Ammon's horn (tissue), 1 donor: ENCODE measurements at places on chromosomes 7 and 10.

GRCh38 chr7:44155191-44156185 is 14.4 kb upstream of the MYL7 start:
- DNase-seq, result peak; percentile 68

GRCh38 chr7:91556956-91557650 is 292.9 kb downstream of the FZD1 start:
- DNase-seq, result no peak

GRCh38 chr7:142436601-142437000 is 178.7 kb upstream of the PRSS58 start:
- DNase-seq, result no peak

GRCh38 chr7:137846827-137847567 is at the start of gene DGKI:
Gene DGKI, minus strand, starts transcription at chr7:137846974.
- peak; percentile 83 for DNase-seq

- no peak for DNase-seq
These were observed 191.3 kb downstream of the CUX1 start for GRCh38 chr7:102008535-102009262.

GRCh38 chr10:126425032-126425431 is 36.8 kb upstream of the ADAM12 start:
- no peak for DNase-seq

DNA sequence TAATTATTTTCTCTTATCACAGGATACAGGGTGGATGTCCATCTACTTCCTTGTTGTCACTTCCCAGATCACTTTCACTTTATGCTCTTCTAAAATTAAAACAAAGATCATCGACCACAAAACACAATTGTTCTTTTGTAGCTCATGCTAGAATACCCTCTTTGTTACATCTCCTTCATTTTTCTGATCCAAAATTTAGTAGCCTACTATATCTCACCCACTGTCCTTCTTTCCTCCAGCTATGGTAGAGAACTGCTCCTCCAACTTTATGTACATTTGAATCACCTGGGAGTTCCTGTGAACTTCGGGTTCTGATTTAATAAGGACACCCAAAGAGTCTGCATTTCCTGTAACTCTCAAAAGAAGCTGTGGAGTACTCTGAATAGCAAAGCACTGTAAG is 1.2 kb upstream of the AHR start:
- DNase-seq, result peak; percentile 43

DNA sequence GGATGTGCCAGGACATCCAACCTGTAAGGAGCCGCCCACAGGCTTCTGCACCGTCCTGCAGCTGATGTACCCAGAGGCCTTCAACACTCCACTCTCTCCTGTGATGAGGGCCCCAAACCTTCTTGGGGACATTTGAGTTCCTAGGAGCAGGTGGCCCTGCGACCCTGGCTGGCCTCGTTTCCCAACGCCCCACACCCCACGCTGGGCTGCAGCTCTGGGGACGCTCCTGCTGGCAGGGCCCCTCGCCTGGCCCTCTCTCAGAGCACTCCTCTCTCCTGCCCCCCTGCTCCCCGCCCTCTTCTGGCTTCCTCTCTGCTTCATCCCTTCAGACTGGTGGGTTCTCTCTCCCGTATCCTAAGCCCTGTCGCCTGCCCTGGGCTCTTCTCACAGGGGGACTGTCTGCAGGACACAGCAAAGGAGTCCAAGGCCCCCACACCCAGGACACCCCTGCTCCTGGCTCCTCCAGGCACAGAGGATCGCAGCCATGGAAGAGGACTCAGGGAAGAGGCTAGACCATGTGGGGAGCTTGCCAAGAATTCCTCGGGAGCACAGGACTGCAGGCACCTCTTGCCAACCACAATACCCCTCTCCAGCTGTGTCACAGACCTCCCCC is 541.4 kb downstream of the TCERG1L start:
- DNase-seq, result no peak

- DNase-seq, result no peak
These were observed 49.6 kb upstream of the PDCD4 start for GRCh38 chr10:110822035-110822711.

DNA sequence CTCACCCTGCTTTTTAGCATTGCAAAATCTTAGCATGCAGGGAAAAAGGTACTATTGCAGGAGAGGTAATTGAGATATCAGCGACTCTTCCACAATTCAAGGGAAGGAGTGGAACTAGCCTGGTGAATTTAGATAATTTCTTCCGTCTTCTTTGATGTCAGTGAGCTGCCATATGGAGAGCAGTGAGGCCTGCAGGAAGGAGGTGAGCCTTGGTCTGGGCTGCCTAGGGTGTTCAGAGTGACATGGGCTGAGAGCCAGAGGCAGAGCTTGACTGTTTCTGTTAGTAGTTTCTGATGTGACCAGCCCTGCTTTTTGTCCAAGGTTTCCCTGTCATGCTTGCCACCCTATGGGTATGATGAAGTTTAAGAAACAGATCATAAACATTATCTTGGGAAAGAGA is 28.6 kb downstream of the KAT6B start:
- no peak for DNase-seq

DNA sequence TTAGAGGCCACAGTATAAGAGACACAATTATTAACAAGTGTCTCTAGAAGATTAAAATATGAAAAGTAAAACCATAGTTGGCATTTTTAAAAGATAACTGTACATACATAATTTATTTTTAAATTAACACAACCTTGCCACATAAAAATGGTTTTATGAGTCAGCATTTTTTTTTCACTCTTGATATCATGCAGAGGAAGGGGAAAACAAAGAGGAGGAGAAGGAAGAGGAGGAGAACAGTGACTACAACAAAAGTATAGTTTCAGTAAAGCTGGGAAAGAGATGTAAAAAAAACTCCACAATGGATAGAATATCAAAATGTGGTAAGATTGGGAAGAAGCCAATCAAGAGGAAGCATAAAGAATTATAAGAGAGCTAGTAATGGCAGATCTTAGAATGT is 34.0 kb downstream of the CH25H start:
- no peak for DNase-seq

- no peak for DNase-seq
These were observed 63.8 kb upstream of the PPP1R9A start for GRCh38 chr7:94843553-94843952.

DNA sequence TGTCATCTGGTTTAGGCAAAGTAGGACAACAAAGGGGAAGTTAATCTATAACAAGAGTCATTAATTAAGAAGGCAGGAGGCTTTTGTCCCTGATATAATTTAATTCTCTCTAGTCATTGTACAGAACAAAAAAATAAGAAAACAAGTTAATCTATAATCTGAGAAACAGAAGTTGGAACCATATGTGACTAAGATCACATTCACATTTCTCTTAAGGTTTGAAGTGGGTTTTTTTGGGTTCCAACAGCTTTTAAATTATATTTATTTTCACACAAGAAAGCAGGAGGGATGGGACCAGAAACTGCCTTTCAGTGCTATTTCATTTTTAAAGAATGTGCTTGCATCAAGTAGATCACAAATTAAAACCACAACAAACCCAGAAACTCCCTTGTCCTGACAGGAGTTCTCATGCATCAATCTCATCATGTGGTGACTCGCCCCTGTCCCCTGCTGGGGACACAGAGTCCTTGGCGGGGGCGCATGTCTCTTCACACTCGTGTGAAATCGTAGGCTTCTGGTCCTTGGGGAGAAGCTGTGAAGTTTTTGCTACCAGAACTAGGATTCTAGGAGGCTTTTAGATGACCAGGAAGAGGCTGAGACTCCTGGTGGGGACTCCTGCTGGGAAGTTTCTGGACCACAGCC is 10.1 kb upstream of the OPN4 start:
- DNase-seq, result peak; percentile 4

DNA sequence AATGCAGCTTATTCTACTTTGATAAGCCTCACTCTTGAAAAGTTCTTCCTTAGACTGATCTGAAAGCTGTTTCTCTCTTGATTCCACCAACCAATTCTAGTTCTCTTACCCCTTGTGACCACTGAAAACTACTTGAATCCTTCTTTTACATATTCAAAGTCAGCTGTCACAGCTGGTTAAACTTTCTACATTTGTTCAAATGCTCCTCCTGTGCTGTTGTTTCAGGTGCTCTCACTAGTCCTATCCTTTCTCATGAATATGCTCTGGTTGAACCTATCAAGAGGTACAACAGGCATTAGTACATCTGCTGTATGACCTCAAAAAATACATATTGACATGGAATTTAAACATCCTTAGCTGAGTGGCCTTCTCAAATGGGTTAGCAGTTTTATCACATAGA is 91.5 kb downstream of the MYO3A start:
- no peak for DNase-seq

- no peak for DNase-seq
These were observed 64.1 kb upstream of the MALRD1 start for GRCh38 chr10:18984531-18984930.

- no peak for DNase-seq
These were observed 12.6 kb downstream of the VIM start for GRCh38 chr10:17240616-17241015.

GRCh38 chr10:75043256-75044131 is 68.0 kb upstream of the SAMD8 start:
- no peak for DNase-seq

DNA sequence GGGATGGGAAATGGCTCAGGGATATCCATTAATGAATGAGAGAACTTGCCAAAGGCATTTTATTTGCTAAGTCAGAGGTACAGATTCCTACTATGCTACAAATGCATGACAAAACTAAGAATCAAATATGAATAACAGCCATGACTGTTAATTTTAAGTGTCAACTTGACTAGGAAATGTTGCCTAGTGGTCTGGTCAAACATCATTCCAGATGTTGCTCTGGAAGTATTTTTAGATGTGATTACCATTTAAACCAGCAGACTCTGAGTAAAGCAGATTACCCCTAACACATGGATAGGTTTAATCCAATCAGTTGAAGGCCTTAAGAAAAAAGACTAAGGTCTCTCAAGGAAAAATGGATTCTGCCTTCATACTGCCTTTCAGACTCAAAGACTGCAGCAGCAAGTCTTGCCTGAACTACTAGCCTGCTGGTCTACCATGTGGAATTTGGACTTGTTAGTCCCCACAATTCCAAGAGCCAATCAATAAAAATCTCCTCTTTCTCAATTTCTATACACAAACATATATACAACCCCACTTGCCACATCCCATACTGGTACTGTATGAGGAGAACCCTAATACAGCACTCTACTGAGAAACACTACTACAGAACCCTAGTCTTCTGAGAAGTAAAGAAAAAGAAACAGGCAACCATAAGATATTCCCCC is 119.1 kb downstream of the NRBF2 start:
- DNase-seq, result no peak

DNA sequence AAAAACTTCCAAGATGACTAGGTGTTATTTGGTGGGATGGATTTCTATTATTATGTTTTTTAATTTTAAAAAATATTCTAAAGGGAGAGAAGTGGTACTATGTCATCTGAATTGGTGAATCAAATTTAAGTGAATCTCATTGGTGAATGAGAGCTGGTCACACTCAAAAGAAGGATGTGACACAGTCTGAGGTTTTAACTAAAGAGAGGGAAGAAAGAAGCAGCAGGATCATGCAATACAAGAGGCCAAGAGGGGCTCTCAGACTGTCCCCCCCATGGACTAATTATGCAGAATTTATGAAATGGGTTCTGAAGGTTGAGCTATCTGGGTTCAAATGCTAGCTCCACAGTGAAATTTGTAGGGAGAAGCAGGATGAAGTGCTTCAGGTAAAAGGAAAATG is 16.2 kb downstream of the MACC1 start:
- no peak for DNase-seq

GRCh38 chr7:26043801-26044200 is 108.2 kb upstream of the NFE2L3 start:
- no peak for DNase-seq
